ENCODE measurements at places on chromosomes 4 and X. TPM values are rescaled to one million over a fixed set of nuclear protein-coding genes. Genes with fewer than 3 reads are reported as not detected.

GRCh38 chrX:106341823-106342222, 173.7 kb downstream of the PWWP3B start:
- DNase-seq: no peak

- DNase-seq: no peak
Measured at GRCh38 chr4:2810388-2810787, 17.5 kb downstream of the SH3BP2 start.

- no peak for DNase-seq
Measured at GRCh38 chrX:135454816-135455215, 33.1 kb downstream of the SMIM10L2A start.

- no peak for DNase-seq
Measured at GRCh38 chr4:41057467-41057866, 156.9 kb downstream of the APBB2 start.

DNA sequence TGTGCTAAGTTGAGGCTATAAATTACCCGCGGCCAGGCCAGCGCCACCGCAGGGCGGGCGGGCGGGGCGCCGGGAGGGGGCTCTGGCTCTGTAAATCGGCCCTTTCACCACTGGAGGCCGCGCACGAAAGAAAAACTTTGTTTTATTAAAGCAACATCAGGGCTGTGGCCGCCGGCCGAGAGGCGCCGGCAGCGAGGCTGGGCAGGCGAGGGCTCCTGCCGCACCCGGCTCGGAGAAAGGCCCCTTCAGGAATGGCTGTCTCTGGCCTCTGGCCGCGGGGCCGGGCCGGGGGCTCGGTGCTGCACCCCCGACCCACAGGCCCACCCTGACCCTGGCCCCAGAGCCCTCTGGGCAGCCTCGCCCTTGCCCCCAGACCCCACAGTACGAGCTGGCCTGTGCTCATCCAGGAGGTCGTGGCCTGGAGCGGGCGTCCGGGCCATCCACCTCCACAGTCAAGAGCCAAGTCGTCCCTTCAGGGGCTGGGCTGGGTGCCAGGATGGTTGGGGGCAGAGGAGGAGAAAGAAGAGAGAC, 29.5 kb upstream of the FGFR3 start:
- DNase-seq: no peak

DNA sequence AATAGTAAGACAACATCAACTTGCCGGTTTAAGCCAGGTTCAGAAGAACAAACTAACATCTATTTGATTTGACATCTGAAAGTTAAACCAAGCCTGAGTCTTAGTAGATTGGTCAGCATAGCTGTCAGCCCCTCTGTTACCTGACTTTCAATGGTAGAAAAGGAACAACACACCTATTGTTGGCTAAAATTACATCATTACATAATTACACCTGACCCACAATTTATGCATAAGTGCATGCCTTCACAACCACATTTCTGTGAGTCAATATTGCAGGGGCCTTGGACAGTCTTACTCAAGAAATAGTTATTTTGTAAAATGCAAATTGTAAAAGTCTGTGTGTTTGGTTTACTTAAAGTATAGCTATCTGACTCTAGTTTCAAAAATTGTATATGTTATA, 36.2 kb downstream of the EGFL6 start:
- no peak for DNase-seq

DNA sequence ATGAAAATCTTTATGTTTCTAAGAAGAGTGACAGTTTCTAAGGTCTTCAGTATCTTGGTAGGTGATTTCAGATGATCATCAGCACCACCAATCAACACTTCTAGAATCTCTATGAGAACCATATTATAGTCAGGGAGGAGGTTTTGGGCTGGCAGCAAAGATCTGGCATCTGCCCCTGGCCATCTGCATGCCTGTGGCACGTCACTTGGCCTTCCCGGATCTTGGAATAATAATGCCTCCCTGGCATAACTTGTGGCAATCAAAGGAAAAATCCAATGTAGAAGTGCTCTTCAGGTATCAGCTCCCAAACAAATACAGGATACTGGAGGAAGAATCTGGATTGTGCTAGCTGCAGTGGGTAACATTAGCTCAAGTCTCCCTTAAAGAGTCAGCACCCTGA, 57.3 kb downstream of the RASL11B start:
- DNase-seq: no peak

- DNase-seq: no peak
Measured at GRCh38 chr4:7559741-7560395, 125.1 kb upstream of the PSAPL1 start.

The TMEM271 gene
- total RNA-seq: not detected

DNA sequence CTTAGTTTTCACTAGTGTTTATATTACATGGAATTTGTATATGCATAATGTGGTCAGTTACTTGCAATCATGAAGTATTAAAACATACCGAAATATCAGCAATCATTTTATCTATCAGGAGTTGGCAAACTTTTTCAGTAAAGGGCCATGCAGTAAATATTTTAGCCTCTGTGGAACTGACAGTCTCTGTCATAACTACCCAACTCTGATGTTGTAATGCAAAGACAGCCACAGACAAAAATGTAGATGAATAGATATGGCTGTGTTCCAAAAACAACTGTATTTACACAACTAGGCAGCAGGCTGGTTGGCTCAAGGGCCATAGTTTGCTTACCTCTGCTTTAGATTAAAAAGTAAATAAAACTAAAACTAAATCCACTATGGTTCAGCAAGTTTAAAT, 200.2 kb downstream of the HS3ST1 start:
- no peak for DNase-seq

- no peak for DNase-seq
Measured at GRCh38 chr4:138399081-138399480, 156.9 kb upstream of the SLC7A11 start.

DNA sequence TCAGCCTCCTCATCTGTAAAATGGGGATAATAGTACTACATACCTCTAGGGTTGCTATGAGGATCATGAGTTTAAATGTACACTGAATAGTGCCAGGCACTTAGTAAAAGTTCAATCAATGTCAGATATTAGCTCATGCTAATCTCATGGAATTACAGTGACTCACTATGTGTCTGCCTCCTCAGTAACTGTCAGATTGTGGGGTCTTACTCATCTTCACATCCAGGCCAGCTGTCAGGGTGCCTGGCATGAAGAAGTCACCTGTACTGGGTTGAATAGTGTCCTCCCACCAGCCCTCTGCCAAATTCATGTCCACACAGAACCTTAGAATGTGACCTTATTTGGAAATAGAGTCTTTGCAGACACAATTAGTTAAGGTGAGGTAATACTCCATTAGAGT, 54.3 kb upstream of the STIM2 start:
- no peak for DNase-seq

The PAGE2 gene
- not detected for total RNA-seq

DNA sequence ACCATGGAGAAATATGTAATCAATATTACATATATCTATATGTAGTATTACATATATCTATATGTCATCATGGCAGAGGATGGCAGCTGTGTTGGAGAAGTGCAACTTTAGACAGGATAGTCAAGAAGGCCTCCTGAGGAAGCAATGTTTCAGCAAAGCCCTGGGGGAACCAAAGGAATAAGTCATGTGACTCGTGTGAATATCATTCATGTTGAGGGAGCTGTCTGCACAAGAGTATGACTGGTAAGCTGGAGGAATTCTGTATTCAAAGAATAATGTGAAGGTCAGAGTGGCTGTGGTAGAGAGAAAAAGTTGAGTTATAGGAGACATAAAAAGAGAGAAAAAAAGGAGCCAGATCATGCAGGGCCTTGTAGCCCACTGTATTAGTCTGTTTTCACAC, 92.9 kb upstream of the EDNRA start:
- no peak for DNase-seq

- DNase-seq: no peak
Measured at GRCh38 chrX:153877571-153878261, 8.3 kb downstream of the L1CAM start.

GRCh38 chr4:65344278-65344825, 325.9 kb downstream of the EPHA5 start:
- no peak for DNase-seq

DNA sequence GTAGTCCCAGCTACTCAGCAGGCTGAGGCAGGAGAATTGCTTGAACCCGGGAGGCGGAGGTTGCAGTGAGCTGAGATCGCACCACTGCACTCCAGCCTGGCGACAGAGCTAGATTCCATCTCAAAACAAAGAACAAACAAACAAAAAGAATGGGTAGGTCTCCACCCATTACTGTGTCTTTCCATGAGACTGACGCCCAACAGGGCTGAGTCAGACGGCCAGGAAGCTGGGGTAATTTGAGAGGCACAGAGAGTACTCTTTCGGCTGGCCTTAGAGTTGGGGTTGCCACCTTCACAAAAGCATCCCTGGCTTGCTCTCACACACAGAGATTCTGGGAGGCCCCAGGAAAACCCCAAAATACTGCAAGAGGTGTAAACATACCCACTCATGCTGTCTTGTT, 72.0 kb upstream of the DHRSX start:
- no peak for DNase-seq

The TIMM8A gene
- 7.8 TPM for total RNA-seq

DNA sequence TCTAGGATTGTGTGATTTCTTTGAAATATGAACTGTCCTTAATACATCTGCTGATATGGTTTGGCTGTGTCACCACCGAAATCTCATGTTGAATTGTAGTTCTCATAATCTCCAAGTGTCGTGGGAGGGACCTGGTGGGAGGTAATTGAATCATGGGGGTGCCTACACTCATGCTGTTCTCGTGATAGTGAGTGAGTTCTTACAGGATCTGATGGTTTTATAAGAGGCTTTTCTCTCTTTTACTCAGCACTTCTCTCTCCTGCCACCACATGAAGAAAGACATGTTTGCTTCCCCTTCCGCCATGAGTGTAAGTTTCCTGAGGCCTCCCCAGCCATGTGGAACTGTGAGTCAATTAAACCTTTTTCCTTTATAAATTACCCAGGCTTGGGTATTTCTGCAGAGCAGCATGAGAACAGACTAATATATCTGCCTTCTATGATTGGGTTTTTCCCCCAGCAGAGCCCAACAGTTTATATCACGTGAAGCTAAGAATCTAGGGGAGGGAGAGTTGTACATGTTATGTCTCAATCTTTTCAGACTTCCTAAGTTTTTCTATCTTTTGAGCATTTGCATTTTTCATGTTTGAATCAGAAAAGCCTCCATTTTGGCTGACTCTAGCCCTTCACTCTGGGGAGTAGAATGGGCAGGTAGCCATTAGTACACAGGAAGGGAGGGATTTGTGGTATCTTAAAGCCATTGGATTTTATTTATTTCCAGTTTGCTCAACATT, 58.9 kb downstream of the PLAC1 start:
- no peak for DNase-seq

DNA sequence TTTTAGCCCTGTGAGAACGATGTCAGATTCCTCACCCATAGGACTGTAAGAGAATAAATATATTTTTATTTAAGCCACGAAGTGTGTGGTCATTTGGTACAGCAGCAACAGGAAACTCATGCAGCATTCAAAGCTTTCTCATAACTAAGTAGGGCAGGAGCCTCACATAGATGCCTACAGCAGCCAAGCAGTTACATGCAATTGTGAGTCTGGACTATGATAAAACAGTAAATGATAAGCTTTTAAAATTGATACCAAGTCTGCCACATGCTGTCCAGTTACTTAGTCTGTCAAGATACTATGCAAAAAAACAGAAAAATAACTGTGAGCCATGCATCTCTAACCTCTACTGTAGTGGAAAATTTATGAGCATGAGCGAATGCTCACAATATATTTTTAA, 359.6 kb downstream of the HS3ST1 start:
- DNase-seq: no peak

DNA sequence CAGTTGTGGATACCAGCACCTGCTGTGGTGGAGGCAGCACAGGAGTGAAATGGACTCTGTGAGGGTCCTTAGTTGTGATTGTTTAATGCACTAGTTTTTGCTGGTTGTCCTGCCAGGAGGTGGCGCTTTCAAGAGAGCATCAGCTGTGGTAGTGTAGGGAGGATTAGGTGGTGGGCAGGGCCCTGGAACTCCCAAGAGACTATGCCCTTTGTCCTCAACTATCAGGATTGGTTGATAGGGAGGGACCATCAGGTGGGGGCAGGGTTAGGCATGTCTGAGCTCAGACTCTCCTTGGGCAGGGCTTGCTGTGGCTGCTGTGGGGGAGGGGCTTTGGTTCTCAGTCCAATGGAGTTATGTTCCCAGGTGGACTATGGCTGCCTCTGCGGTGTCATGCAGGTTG, 121.9 kb downstream of the RRAGB start:
- DNase-seq: no peak

The SRP72 gene
- 88.1 TPM for total RNA-seq
